Gastrocnemius medialis (tissue), 4 donors: ENCODE measurements at places on chromosomes 13 and 19. TPM values are rescaled to one million over a fixed set of nuclear protein-coding genes. Genes with fewer than 3 reads are reported as not detected.

- peak; percentile 95 for DNase-seq
Measured at GRCh38 chr19:4007021-4007835, at the start of gene PIAS4. Gene PIAS4 (plus strand): TSS chr19:4007736. CDS start chr19:4007761, 25 bp downstream.

DNA sequence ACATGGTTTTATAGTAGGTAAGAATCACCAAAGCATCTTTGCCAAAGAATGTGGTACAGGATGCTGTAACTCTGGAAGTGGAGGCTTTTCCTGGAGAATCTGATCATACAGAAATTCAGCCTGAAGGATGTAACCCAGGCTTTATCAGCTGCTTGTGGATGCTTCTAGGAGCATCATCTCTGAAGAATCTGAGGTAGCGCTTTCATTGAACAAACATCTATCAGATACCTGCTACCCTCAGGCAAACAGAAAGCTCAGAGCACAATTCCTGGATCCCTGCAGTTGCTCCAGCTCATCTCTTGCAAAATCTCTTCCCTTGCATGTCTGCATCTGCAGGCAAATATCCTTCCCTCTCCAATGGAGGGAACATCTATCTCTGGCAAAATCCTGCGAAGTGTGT, 9.3 kb downstream of the FAM124A start:
- no peak for DNase-seq

DNA sequence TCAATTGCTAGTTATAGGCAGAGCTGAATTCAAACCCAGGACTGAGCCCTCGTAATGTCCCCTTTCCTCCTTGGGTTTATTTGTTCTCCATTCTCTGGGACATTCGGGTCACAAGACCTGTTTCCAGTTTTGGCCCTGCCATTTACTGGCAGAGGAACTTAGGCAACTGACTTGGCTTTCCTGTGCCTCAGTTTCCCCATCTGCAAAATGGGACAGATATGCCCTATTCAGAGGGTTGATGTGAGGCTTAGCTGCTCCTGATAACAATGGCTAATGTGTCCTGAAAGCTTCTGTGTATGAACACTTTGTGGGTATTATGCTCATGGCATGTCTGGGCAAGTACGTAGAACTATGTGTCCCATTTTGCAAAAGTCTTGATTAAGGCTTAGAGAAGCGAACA, 996 bp downstream of the ZNF524 start:
- no peak for DNase-seq

DNA sequence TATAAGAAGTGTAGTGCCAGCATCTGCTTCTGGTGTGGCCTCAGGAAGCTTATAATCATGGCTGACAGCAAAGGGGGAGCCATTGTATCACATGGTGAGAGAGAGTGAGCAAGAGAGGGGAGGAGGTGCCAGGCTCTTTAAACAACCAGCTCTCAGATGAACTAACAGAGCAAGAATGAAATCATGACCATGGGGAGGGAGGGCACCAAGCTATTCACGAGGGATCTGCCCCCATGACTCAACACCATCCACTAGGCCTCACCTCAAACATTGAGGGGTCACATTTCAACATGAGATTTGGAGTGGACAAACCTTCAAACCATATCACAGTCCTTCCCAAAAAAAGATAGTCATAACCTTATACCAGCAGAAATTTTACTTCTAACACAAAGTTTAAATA, 174.0 kb downstream of the GPC5 start:
- no peak for DNase-seq

DNA sequence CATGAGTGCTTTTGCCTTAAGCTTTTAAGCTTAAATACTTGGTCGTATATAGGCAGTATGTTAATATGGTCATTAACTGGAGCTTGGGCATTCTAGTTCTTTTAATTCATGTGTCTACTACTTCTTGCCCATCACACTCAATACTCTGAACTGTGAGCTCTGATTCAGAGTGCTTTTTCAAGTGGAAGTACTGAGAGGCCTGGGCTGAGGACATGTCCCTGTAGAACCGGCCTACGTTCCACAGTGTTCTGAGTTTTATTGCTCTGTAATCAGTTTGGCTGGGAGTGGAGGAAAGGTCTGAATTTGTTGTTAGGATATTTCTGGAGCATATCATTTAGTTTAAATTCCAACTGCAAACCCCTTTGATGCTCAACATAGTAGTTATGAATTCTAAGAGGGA, 1744.8 kb upstream of the MIR17HG start:
- no peak for DNase-seq

- DNase-seq, result peak; percentile 92
Measured at GRCh38 chr19:10899151-10899653, 27.8 kb downstream of the CARM1 start.

The TMEM59L gene
- total RNA-seq, result 0.36 TPM

The PSG1 gene
- total RNA-seq, result not detected
